ENCODE measurements at places on chromosomes 3 and 15.
A peak's percentile ranks its signal among the peaks of the same experiment; 100 is the strongest.

DNA sequence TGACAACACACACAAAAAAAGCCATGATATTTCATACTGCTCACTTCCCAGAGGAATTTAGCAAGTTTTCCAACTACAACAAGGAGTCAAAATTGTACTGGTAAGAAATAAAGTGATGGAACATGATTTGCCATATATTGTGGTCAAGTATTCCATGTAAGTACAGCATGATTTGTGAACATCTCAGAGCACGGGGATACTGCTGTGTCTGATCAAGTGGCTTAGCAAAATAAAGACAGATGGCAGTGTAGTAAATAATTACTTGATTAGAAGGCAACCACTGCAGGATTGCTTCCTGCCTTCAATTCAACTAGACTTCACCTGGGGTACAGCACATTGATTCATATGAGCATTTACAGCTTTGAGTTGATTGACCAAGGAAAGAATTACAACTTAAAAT, 51.6 kb upstream of the DUT start:
- DNase-seq, result no peak

DNA sequence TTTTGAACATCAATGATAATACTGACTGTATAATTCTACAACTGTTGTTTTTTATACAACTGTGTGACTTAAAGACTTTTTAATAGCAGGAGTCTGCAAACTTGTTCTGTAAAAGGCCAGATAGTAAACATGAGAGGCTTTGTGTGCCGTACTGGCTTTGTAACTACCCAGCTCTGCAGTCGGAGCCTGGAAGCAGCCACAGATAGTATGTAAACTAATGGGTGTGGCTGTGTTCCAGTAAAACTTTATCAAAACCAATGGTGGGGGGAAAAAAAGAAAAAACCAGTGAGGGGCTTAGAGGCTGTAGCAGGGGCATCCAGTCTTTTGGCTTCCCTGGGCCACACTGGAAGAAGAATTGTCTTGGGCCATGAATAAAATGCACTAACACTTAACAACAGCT, 11.9 kb downstream of the ASB7 start:
- no peak for DNase-seq

DNA sequence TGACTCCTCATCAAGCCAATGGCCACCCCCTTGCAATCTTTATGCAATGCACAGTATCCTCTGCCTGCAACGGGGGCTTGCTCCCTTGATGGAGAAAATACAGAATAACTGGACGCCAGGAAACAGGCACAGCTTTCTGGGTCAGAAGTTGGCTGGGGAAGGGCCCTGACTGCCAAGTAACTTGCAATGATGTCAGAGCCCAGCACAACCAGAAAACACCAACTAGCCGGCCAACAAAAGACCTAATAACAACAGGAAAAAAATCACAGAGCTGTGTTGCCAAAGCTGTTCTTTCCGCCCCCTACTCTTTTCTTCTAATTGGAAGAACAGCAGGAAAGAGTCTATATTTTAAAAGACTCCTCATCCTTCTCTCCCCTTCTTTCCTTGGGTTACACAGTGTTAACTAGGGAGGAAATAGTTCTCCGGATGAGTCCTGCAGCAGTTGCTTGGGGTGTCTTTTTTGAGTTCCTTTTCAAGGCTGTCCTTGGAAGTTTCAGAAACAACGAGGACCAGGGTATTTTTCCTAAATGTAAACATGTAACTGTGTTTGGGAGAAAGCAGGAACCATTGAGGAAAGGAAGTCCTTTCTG, 1.4 kb upstream of the SEMA6D start:
- peak; percentile 76 for DNase-seq

DNA sequence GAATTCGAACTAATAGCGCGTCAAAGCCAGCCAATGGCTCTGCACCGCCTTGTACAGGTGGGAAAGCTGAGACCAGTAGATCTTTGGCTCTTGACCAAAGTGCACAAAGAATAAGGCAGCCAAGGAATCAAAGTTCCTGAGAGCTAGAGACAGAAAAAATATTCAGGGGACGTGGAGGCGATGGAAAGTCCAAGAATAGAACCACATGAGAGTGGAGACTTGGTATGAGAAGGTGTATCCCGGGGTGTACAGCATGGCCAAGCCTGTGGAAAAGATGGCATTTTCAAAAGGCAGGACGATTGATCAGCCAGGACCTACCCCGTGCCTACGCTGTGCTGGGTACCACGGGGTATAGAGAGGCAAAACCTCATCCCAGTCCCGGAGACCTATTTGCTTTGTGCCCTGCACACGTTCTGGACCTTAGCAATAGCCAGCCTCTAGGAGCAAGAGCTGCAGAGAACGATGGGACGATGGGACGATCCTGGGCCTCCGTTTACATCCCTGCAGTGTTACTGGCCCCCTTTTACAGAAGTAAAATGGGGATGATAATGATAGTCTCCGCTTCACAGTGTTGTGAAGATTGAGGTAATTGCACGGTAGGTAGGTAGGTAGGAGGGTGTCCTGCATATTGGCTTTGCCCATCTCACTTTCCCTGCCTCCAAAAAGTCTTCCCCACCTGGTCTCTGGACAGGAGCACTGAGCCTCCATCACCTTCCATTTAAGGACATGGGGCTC, 583 bp upstream of the RBSN start:
- DNase-seq, result no peak

GRCh38 chr3:155302481-155302880, 9.0 kb upstream of the STRIT1 start:
- DNase-seq, result no peak

DNA sequence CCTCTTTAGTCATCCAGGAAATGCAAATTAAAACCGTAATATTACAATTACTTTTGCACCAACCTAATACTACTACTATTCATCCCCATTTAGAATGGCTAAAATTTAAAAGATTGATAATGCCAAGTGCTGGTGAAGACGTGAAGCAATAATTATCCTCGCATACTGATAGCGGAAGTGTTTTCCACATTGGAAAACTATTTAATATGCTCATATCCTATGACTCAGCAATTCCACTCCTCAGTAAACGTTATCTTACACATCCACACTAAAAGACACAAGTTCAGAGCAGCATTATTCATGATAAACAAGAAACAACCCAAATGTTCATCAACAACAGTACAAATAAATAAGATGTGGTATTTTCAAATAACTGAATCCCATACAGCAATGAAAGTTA, 70.6 kb downstream of the VPS13C start:
- no peak for DNase-seq

DNA sequence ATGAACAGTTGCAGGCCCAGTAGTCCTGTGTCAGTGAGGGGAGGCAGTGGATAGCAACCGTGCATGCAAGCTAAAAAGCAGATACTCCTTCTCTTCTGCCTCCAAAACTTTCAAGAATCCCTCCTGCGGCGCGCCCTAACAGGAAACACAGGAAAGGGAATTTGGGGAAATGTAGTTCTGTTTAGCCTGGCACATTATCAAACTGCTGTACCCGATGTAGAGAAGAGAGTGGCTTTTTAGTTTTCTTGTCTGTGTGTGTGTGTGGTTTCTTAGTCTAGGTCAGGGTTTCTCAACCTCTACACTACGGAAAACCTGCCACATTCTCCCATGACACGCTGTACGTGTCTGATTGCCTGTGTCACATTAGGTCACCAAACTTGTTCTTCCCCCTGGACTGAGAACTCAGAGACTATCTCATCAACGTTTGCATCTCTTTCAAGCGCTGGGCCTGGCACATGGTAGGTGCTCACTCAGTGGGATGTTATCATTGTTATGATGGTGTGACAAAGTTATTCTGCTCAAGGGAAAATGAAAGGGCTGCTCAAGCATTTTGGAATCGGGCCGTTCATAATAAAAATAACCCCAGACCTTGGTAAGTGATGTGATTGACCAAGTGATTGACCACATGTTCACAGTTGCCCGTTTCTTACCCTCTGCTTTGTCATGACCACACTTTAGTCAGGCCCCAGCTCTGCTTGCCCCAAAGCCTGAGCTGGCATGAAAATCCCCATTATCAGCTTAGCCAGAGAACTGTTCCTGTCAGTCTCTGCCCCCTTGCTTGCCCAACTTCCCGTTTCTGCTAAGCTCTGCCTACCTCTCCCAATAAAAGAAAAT, 33.2 kb downstream of the TM4SF4 start:
- no peak for DNase-seq

GRCh38 chr15:100033140-100033857, 300.1 kb upstream of the LYSMD4 start:
- DNase-seq, result no peak

- no peak for DNase-seq
Observed at GRCh38 chr3:43747641-43748040, 56.9 kb downstream of the ABHD5 start.

GRCh38 chr15:80615783-80616391, 79.2 kb upstream of the ABHD17C start:
- DNase-seq, result no peak

- peak; percentile 56 for DNase-seq
Observed at GRCh38 chr15:28873006-28873405, 12.8 kb upstream of the APBA2 start.

- DNase-seq, result no peak
Observed at GRCh38 chr3:81788610-81789009, 27.2 kb upstream of the GBE1 start.

GRCh38 chr15:73927003-73927475, 777 bp downstream of the LOXL1 start:
- no peak for DNase-seq

DNA sequence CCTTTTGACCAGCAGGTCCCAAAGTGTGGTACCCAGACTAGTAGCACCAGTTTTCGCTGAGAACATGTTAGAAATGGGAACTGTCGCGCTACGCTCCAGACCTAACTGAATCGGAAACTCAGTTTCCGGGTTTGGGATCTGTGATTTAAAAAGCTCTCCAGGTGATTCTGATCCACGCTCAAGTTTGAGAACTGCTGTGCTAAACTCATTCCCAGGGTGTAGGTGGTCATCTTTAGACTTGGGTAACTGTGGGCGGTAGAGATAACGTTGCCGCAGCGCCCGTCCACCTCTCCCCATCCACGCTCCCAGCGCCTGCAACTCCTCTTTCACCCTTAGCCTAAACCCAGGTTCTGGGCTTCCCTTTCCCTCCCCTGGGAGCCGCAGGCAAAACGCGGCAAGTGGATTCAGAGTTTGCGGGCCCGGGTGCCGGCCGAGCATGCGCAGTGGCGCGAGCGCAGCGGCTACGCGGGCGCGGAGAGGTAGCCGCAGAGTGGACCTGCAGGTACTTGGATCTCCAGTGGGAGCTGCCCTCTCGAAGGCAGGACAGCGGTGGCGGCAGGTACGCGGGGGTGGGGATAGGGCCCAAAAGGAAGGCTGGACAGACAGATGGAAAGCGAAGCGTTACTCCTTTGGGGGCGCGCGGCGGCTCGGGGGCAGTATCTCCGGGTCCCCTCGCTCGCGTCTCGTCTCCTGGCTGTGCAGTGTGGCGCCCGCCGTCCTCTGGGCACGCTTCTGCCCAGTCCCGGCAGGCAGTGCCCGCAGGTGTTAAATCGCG, at the start of gene PLS1:
Gene PLS1, plus strand, starts transcription at position 443 of the 775 bp plus-strand sequence. CDS start 67,845 bp downstream, outside the sequence.
- DNase-seq, result peak; percentile 91

- no peak for DNase-seq
Observed at GRCh38 chr15:63615935-63616334, 18.7 kb downstream of the FBXL22 start.

DNA sequence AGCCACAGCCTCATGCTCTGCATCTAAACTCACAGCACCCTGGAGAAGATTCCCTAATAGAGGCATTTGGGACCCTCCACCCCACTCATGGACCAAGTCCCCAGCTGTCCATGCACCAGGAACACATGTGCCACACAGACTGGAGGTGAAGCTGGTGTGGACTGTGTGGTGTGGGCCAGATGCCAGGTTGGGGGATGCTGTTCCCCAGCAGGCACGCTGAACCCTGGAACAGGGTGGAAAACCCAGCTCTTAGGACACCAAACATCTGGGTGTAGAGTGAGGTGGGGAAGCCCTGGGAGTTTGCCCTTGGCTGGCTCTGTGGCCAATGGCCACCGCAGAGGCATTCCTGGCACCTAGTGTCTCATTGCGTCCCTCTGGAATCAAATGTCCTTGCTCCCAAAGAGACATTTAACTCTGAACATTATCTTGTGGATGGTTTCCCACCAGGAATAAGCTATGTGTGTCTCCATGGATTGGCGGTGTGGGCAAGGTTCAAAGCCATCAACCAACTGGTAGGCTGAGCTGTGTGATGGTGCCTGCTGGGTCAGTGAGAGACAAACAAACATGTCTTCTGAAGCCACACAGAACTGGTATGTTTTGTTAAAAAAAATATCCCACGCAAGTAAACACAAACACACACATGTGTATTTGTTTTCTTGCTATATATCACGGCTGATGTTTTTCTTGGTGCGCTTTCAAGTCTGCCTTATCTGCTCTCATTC, 65.0 kb downstream of the EXOG start:
- DNase-seq, result peak; percentile 9

DNA sequence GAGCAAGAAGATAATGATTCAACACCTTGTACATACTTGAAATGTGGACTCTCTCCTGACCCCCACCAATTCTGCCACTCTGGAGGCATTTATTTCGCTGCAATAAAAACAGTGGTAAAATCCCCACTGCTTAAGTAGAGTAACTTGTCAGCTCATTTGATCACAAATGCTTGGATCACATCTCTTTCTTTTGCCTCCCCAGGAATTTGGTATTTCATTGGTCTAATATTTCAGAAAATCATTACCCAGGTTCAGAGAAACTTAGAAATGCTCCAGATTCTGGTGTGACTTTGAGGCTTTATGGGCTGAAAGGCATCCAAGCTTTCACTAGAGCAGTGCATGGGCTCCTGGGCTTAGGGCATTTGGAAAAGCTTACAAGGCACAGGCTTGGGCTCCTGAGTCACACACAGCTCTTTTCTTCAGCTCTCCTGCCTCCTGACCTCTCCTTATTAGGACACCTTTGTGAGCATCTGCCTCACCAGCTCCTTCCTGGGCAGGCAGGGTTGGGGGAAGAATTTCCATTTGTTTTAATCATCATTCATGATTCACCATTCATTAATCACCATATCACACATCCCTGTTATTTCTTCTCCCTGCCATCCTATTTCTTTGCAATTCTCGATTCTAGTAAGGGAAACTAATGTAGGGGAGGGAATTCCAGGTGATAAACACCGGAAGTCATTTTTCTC, 22.5 kb downstream of the CDCP1 start:
- DNase-seq, result no peak

GRCh38 chr3:13549623-13550422, 898 bp downstream of the FBLN2 start:
- DNase-seq, result no peak

GRCh38 chr3:5271372-5271683, 83.8 kb downstream of the EDEM1 start:
- DNase-seq, result no peak

GRCh38 chr3:175073219-175073905, 214.2 kb downstream of the NAALADL2 start:
- DNase-seq, result no peak

GRCh38 chr3:141087778-141088130, 36.6 kb downstream of the SPSB4 start:
- no peak for DNase-seq

DNA sequence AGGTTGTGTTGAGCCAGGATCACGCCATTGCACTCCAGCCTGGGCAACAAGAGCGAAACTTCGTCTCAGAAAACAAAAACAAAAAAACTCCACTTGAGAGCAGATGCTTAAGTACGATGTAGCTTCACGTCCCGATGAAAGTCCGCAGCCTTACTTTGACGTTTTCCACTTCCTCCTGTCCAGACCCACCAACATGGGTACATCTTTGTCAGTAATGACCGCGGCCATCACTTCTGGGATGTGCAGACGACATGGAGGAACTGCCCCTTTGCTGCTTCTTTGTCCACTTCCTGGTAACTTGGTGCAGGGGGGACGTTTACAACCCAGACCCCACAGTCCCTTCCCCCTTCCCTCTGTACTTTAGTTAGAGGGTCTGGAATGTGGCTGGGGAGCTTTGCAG, 48.7 kb downstream of the CRABP1 start:
- DNase-seq, result no peak
